ENCODE measurements at places on chromosomes 13 and 19.

- DNase-seq: no peak
These were observed 289.5 kb upstream of the MAB21L1 start for GRCh38 chr13:35765941-35766340.

- no peak for DNase-seq
These were observed 232.0 kb downstream of the OLFM4 start for GRCh38 chr13:53260594-53260993.

DNA sequence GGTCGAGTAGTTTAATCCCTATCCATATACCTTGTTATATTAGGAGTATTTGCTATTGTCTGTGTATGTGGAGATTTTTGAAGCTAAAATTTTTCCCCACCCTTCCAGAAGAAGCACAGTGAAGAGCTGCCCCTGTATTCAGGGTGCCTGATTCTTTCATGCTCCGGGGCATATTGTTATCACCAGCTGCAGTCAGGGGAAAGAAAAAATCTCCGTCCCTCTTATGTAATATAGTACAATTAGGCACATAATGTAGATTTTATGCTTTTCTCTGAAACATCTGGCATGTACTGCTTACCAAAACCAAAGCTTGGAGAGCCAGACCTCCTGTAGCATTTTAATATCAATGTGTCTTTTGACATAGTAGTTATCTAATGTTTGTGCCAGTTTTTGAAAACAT is 214.9 kb upstream of the EDNRB start:
- no peak for DNase-seq

DNA sequence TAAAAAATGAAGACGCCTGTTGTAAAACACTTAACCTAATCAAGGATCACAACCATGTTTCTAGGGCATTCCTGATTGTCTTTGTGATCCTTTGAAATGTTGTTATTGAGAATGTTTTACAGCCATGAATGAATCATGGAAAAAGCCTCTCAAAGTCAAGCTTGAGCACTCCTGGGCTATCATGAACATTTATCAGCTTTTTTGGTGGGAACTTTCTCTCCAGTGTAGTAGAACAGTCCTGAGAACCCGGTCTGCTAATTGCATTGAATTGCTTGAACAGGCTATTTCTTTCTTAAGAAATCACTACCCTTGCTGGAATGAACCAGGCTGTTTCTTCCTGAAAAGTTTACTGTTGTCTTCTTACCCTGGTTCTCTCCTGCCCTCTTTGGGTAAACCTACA is 516.5 kb downstream of the FGF9 start:
- no peak for DNase-seq

GRCh38 chr19:3966051-3967017 is 4.6 kb downstream of the DAPK3 start:
- DNase-seq: no peak

DNA sequence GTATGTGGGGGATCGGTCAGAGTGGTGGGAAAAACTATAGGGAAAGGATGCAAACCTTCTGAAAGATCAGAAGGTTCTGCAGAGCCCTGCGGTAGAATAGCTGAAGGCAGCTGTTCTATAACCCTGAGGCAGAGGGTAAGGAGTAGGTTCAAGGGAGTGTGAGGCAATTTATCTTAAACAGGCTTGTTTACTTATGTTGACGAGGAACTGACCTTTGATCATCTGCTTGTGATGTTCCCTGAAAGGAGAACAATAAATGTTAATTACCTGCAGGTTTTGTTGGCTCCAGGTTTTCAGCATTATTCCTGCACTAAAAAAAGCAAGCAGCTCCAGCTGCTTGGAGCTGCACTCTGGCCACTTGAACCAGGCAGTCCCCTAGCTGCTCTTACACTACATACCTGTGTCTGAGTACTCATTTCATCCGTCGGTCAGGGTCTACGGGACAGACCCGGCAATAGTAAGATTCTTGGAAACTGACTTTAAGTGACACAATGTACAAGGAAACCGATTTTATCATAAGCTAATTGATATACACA is 202.1 kb downstream of the TBC1D4 start:
- no peak for DNase-seq
